ENCODE measurements at places on chromosomes 6 and 20. TPM values are rescaled to one million over a fixed set of nuclear protein-coding genes. Genes with fewer than 3 reads are reported as not detected.

- no peak overlapping the region for H3K27ac ChIP-seq
- peaks cover 4% of the 10 kb centered on the region for H3K27me3 ChIP-seq
- no peak overlapping the region for H3K4me3 ChIP-seq
- H3K36me3 ChIP-seq, result no peaks in the 10 kb centered on the region
- H3K4me1 ChIP-seq, result no peaks in the 10 kb centered on the region
- DNase-seq, result no peak
Measured at GRCh38 chr20:13665709-13666395, 27.1 kb upstream of the TASP1 start.

GRCh38 chr6:143232849-143233248 is 172.2 kb downstream of the AIG1 start:
- peaks cover 12% of the 10 kb centered on the region for H3K36me3 ChIP-seq
- no peak for DNase-seq
- no peak overlapping the region for H3K27ac ChIP-seq
- H3K4me3 ChIP-seq, result no peak overlapping the region
- peaks cover 28% of the 10 kb centered on the region for H3K4me1 ChIP-seq

DNA sequence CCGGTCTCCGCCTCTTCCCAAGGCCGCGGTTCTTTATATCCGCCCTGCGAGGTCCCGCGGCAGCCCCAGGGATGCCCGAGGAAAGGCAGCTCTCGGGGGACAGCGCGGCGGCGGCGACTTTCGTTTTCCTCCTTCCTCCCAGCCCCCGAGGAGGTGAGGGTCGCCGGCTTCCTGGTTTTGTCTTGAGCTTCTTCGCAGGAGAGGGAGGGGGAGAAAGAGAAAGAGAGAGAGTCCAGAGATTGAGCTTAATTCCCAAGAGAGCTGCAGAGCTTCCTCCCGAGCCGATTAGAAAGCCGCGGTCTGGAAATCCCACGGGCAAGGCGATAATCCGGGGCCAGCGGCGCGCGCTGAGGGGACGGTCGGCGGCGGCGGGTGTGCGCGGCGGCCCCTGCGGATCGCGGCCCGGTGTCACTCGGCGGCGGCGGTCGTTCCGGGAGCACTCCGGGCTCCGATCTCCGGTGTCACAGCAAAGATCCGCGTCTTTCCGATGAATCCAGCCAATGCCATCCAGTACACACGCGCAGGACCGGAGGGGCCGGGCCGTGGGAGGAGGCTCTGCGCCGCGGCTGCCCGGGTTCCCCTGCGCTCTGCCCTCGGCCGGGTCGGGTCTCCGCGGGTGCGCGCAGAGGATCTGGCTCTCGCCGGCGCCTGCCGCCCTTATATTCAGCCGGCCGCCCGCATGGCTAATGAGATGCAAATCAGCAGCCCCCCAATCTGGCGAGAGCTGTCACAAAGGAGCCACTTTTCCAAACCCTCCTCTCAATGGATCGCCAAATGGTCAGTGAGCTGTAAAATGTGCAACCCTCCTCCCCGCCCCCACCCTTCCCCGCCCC is at the start of gene DLL1:
DLL1 (minus strand) TSS at position 783 of the 833 bp plus-strand sequence. CDS start 939 bp downstream, outside the sequence.
- no peaks in the 10 kb centered on the region for H3K36me3 ChIP-seq
- no peak for DNase-seq
- peaks cover 54% of the 10 kb centered on the region for H3K27me3 ChIP-seq
- peaks cover 19% of the 10 kb centered on the region for H3K4me1 ChIP-seq
- peak within 1 kb of the TSS; percentile 91 for H3K4me3 ChIP-seq
- H3K27ac ChIP-seq, result no peak within 1 kb of the TSS

GRCh38 chr6:36035225-36035624 is 7.6 kb downstream of the MAPK14 start:
- H3K4me3 ChIP-seq, result no peak overlapping the region
- peaks cover 5% of the 10 kb centered on the region for H3K36me3 ChIP-seq

Gene HLA-G
- total RNA-seq, result 0.20 TPM

Measured in HFFc6 (cell line).